ENCODE measurements at places on chromosomes 2 and 18. TPM values are rescaled to one million over a fixed set of nuclear protein-coding genes. Genes with fewer than 3 reads are reported as not detected.

PLGLB1 gene
- not detected for total RNA-seq

SNRPD1 gene
- 69.3 TPM for total RNA-seq

SKOR2 gene
- not detected for total RNA-seq

RUFY4 gene
- not detected for total RNA-seq

TRIM54 gene
- total RNA-seq: not detected

CEP192 gene
- total RNA-seq: 22.8 TPM

ZNF521 gene
- 20.4 TPM for total RNA-seq

IL1A gene
- total RNA-seq: 0.22 TPM

ACADL gene
- total RNA-seq: not detected

EVX2 gene
- not detected for total RNA-seq

ALPG gene
- total RNA-seq: not detected

VWC2L gene
- total RNA-seq: not detected

ZSWIM2 gene
- total RNA-seq: not detected

GULP1 gene
- total RNA-seq: 126 TPM

SLC23A3 gene
- total RNA-seq: 0.02 TPM

RGPD3 gene
- 0.02 TPM for total RNA-seq

CDKL4 gene
- total RNA-seq: not detected

REEP1 gene
- total RNA-seq: 2.5 TPM

ALK gene
- total RNA-seq: 0.37 TPM

RPRM gene
- 0.34 TPM for total RNA-seq

RTKN gene
- 10.5 TPM for total RNA-seq

CROCC2 gene
- total RNA-seq: not detected

RNU2-63P gene
- not detected for total RNA-seq

YES1 gene
- 127 TPM for total RNA-seq

MRPS5 gene
- 66.8 TPM for total RNA-seq

STPG4 gene
- total RNA-seq: not detected

OST4 gene
- total RNA-seq: 491 TPM

CIB4 gene
- not detected for total RNA-seq

ANKZF1 gene
- total RNA-seq: 16.8 TPM

FABP1 gene
- total RNA-seq: not detected

SMYD1 gene
- not detected for total RNA-seq

SAG gene
- total RNA-seq: not detected

SULT1C4 gene
- not detected for total RNA-seq

CLEC4F gene
- total RNA-seq: not detected

RBM43 gene
- 1.3 TPM for total RNA-seq

CHRNA1 gene
- not detected for total RNA-seq

ATOH8 gene
- total RNA-seq: 43.0 TPM

TNFAIP6 gene
- not detected for total RNA-seq

DSEL gene
- total RNA-seq: 40.3 TPM

Data from M059J (cell line).